ENCODE measurements at places on chromosomes 5 and 9.

- DNase-seq, result no peak
These were observed 69.1 kb downstream of the STK10 start for GRCh38 chr5:172118891-172119290.

GRCh38 chr5:19388391-19388790, 599.6 kb downstream of the CDH18 start:
- DNase-seq, result no peak

DNA sequence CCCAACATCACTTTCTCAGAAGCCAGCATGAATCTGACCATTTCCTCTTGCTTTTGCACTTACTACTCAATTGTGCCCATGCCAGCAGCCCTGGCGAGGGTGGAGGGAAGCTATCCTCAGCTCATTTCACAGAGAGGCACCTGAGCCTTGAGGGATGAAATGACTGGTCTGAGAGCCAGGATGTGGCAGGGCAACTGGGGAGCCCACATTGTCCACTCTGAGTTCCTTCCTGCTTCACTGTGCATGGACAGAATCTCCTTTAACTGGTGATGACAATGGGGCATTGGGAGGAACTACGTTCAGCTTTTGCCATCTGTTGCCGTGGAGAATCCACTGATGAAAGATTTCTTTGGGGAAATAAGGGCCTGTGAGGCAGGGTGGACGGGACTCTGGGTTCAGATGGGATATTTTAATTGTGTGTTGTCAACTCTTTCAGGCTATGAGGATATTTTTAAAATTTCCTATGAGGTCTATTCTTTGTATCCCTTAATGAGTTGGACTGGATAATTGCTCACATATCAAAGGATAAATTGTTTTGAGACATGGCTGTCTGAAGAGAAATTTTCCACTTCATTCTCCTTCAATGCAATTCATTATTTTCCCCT, 78.3 kb downstream of the TNC start:
- DNase-seq, result no peak

- peak; percentile 88 for DNase-seq
These were observed 367.5 kb downstream of the DEPDC1B start for GRCh38 chr5:60332244-60333004.

GRCh38 chr5:81069990-81070389, 109.8 kb downstream of the RASGRF2 start:
- DNase-seq, result no peak

DNA sequence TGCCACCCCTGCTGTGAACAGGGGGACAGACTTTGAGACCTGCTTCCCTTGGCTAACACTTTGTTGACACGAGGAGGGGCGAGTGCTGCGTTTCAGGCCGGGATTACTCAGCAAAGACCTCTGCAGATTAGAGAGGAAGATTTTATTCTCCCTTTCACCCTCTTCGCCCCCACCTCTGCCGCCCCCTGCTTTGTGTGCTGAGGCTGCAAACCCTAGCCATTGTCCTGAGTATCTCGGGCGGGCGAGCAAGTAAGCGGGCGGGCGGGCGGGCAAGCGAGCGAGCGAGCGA, 6.0 kb downstream of the ISL1 start:
- DNase-seq, result no peak

DNA sequence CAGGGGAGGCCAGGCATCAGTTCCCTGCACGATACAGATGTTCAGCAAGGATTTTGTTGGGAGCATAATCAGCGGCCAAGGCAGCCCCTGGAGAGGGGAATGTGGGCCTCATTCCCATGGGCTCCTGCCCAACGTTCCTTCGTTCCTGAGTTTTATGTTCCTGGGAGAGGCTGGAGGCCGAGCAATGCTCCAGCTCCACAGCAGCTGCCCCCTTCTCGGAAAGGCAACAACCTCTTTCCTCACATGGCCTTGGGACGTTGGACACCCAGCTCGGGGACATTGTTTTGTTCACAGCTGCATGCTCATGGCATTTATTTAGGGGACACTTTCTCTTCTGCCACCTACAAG, 63.8 kb upstream of the COL15A1 start:
- no peak for DNase-seq

DNA sequence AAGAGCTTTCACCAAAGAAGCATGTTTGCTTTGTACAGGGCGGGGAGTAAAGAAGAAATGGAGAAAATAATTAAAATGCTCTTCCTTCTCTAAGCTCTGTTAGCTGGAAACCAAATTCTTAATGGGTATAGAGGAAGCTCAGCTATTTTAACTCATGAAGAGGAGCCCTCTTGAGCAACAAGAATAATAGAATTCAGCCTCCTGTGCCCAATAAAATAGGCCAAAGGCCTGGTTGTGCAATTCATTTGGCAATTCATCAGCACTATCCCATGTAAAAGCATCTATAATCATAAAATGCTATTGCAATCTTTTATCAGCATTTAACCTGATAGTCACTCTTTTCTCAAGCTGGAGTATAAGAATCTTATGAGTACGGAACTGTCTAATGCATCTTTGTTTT, 133.6 kb upstream of the CDH6 start:
- no peak for DNase-seq

Measured in HCEC 1CT (cell line).